ENCODE measurements at places on chromosomes 16 and 17.
A peak's percentile ranks its signal among the peaks of the same experiment; 100 is the strongest.

GRCh38 chr16:49631187-49632041 is 224.5 kb downstream of the ZNF423 start:
- DNase-seq: peak; percentile 60

DNA sequence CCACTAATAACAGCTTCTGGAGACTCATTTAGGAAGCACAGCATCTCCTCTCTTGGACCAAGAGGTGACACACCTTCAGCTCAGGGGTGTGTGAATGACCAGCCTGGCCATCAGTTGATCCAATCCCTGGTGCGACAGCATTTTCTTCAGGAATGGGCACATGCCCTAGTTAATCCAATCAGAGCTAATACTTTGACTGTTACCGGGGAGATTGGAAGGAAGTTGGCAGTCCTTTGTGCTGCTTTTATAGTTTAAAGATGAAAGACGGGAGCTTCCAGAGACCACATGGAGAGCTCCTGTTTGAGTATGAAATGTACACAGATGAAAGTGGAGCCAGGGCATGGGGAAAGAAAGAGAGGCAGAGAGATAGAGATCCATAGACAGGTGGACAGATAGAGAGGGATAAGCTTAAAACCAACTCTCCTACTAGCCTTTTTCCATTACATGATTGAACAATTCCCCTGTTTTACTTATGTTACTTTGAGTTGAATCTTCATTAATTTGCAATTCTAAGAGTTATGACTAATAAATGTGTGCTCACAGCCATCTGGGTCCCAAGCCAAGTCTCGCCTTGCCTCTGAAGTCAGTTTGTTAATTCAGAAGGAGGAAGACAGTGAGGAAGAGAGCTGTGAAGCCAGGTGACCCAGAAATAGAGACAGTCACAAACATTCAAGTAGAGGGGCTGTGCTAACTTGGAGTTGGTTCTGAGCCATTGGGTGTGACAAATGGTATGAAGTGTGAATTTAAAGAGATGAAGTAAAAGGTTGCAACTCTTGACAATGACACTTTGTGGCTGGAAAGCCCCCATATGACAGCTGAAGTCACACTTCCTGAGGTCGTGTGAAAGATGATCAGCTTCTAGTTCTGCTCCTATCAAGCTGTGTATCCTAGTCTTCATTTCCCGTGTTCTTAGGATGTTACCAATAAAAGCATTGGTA is 120.0 kb upstream of the GOT2 start:
- no peak for DNase-seq

DNA sequence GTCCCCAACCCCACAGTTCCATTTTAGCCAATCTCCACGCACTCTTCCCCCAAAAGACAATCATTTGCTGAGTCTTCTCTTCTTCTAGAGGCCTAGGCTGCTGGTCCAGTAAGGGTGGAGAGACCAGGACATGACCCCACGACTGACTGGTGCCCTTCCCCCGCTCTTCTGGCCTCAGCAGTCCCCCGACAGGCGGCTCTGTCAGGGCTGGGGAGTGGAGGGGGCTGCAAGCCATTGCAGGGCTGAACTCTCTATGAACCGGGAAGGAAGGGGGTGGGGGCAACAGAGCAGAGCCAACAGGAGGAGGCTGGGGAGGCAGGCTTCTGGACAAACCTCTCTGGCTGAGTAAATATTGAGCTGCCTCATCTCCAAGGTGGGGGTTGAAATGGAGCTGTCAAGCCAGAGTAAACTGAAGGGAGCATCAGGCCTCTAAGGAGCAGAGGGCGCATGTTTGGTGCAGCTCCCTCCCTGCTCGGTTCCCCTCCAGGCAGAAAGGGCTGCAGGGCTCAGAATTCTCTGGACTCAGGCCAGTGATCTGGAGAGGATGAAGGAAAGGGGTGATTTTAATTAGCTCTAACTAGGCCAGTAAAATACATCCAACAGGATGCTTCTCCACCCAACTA is 8.7 kb downstream of the HOXB1 start:
- peak; percentile 30 for DNase-seq

DNA sequence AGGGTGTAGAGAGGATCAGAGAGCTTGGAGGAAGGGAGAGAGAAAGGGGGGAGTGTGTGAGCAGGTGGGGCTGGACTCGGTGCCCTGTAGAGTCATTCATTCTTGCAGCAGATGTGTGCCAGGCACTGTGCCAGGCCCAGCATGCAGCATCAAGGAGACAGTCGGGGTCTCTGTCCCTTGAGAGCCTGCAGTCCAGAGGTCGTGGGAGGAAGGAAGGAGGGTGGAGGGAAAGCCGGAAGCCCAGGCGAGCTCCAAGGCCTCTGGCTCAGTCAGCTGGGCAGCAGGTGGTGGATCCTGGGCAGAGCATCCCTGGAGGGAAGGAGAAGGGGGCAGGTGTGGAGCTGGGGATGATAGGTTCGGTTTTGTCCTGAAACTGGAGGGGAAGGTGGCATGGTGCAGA is 27.5 kb downstream of the EPN2 start:
- no peak for DNase-seq

GRCh38 chr17:27265333-27265732 is 28.6 kb upstream of the WSB1 start:
- no peak for DNase-seq

- peak; percentile 86 for DNase-seq
Observed at GRCh38 chr17:37614391-37614790, 5.2 kb upstream of the SYNRG start.

DNA sequence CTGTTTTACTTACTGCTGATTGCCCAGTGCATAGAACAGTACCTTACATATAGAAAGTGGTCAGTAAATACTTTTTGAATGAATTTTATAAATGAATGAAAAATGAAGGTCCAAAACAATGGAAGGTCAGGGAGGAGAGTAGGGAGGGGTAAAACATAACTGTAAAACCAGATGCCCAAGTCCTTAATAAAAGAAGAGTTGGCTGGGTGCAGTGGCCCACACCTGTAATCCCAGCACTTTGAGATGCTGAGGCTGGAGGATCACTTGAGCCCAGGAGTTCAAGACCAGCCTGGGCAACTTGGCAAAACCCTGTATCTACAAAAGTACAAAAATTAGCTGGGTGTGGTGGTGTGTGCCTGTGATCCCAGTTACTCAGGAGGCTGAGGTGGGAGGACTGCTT is 108.2 kb downstream of the BRIP1 start:
- DNase-seq: no peak

- peak; percentile 18 for DNase-seq
Observed at GRCh38 chr17:30579610-30580315, 102.6 kb downstream of the GOSR1 start.

GRCh38 chr16:28494121-28494851 is at the start of gene APOBR:
TSS of gene APOBR (plus strand) at chr16:28494643. CDS start at chr16:28494682, 39 bp downstream.
- no peak for DNase-seq

DNA sequence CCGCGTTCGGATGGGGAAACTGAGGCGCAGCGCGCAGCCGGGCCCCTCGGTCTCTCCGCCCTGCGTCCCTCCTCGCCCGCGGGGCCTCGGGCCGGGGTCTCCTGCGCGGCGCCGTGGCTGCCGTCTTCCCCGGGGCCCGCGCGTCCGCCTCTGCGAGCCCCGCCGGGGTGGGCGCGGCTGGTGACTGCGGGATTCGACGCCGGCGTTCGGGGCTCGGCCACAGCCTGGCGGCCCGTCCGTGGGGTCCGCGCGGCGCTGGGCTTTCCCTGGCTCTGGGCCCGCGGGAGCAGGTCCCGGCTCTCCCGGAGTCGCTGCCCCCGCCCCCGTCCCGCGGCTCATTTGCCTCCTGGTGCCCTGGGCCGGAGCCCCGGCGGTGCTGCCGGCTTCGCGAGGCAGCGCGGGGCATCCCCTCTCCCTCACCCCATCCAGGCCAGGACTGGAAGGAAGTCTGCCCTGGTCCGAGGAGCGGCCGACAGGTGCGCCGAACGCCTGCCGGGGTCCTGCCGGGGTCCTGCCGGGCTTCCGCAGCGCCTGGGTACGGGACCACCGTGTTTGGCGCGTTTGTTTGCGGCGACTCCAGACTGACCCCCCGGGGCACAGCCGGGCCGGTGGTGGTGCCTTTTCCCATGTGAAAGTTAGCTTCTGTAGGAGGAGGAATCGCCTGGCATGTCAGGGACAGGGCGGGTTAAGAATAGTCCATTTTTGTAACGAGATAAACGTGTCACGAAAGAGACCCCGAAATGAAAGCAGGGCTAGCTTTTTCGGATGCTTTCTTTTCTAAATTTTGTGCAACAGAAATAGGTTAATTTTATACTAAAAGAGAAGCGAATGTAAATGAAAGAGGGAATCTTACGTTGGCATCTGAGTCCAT is 671 bp downstream of the CHMP6 start:
- DNase-seq: no peak

DNA sequence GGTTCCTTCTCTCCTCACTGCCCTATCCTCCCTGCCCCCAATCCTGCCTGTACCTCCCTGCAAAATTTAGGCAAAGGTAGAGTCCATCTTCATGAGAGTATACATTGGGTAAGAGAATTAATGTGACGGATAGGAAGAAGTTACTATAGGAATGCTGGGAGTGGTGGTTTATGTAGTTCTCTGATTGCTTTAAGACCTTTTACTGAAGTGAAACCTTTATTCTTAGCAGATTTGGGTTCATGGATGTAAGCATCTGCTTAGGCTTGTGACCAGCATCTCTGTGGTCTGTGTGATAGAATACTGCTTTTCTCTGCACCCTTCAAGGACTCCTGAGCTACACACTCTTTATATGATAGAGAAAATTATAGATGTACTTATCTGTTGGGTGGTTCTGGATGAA is 127.3 kb downstream of the PRKCA start:
- no peak for DNase-seq

DNA sequence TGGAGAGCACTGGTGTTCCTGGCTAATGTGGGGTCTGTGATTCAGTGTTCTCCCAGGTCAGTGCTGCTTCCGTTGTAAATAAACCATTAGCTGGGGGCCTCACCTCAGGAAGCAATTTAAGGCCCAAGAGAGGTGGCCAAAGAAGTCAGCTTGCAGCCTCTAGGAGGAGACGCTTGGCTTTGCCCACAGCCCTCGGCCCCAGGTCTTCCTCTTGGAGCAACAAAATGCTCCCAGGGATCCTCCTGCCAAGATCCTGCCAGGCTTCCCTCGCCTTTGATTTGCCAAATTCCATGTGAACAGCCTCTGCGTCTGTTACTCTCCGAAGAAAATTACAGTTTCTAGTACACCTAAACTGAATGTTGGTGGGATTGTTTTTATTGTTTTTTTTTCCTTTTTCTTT is 62.4 kb upstream of the TBX2 start:
- DNase-seq: no peak

DNA sequence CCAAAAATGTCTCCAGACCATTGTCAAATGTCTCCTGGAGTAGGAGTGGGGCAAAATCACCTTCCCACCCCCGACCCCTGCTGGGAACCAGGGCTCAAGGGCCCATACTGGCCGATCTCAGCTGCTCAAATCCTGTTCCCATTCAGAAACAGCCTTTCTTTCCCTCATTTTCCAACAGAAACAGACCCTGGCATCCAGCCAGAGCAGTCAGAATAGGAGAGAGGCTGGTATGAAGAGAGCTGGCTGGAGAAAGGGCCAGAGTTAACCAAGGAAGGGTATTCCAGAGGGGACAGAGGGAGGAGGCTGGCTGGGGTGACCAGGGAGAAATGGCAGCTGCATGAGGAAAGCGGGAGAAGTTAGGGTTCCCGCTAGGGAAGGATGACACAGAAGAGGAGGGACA is 199.1 kb downstream of the XYLT1 start:
- DNase-seq: no peak

DNA sequence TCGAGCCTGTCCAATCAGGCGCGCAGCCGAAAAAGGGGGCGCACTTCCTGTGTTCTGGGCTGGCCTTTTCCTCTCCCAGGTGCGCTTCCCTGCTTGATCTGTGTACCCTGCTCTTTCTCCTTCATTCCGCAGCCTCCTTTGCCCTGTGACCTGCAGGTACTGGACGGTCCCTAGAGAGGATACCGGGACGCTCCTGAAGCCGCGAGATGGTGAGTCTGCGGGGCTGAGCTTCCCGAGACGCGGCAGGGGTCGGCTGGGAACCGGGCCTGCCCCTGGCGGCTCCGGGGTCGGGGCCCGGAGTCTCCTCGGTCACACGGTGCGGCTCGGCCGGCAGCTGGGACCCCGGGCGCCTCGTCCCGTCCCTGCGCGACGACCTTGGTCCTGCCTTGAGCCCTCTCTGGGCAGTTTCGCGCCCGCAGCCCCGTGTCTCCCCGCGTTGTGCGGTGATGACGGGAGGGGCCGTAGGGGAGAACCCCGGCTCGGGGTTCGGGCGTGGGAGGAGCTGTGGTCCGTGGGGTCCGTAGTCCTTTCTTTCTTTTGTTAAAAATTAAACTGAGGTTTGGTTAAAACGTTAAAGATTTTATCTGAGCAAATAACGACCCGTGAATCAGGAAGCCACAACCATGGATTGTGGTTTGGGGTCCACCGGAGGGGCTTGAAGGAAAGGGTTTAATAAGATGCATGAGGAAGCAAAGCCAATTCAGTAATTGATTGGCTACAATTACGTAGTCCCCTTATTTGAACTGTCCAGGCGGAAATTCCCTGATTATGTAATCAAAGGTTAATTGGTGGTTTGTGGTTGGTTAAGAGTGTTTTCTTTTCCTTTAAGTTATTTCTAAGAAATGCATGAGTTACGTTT is 172.8 kb upstream of the ZNF267 start:
- DNase-seq: no peak

DNA sequence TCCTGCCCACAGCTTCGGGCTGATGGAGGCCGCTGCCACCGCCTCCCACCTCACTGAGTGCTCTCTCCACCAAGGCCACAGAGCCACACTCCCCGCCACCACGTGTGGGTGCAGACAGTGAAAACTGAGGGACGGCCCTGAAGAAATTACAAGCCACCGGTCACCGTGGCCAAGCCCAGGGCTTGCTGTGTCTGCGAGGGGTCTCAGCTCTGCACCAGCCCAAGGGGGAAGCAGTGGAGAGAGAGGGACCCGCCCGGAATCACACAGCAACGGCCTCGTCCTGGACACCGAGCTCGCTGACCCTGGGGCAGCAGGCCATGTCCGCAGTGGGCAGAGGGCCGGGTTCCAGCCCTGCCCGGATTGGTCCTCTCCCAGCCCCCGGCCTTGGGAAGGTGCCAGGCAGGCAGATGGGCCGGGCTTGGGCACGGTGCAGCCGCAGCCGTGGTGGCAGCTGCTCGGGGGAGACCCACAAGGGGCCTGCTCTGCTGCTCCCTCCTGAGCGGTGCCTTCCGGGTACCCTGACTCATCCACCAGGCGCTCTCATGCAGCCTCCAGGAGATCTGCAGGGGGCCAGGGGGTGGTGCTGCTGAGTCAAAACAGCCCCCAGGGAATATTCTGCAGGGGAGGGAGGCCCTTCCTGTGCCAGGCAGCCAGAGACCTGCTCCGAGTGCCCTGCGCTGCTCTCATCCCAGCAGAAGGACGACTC is 52.0 kb downstream of the CBFA2T3 start:
- peak; percentile 71 for DNase-seq

DNA sequence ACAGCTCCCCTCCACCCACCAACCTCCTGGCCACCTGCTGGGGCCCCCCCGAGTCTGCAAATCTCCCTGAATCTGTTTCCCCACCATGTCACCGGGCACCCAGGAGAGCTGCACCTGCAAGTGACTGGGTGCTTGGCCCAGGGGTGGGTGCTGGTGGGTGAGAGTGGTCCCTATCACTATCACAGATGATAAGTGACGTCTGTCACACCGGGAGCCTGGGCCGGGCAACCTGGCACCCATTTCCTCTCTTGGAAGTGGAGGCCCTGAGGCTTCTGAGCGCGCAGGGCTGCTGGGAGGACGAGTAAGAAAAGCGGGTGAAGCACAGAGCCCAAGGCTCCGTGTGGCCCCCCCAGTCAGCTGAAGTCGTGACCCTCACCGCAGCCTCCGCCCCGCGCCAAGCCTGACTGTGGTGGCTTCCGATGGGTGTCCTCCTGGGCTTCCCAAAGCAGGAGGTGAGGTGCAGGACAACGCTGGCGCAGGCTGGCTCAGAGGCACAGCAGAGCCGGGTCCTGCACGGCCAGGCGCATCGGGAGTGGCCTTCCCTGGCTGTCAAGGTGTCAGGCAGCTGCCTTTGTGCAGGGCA is 21.0 kb upstream of the ACSF3 start:
- DNase-seq: no peak

- DNase-seq: no peak
Observed at GRCh38 chr16:89481356-89481955, 8.9 kb downstream of the ANKRD11 start.

Data from foreskin fibroblast (primary cell).